Right hindlimb (tissue), 1 donor: ENCODE measurements at places on chromosomes 16 and 17.

DNA sequence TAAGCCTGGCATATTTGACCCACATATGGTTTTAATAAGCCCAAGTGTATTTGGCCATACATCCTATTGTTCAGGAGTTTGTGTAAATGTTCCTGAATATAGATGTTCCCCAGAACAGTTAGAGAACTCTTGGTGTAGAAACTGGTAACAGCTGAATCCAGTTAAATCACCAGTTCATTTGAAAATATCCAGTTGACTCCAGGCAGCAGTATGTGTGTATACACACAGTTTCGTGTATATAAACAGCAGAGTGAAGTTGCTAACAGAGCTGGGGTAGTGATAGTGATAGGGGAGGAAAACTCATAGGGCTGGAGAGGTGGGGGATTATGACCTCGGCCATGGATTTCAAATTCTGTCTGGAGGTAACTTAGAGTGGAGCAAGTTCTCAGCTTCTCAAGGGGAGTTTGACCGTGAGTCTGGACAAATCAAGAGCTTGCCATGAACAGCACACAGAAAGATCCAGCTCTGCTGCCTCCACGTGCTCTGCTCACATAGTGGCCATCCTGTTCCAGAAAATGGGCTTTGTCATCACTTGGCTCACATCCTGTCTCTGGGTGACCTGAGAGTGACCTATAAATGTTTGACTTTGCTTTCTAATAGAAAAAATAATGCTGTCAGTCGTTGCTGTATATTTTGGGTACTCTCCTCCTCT lies 30.6 kb upstream of the MMD start:
- DNase-seq = peak; percentile 31

DNA sequence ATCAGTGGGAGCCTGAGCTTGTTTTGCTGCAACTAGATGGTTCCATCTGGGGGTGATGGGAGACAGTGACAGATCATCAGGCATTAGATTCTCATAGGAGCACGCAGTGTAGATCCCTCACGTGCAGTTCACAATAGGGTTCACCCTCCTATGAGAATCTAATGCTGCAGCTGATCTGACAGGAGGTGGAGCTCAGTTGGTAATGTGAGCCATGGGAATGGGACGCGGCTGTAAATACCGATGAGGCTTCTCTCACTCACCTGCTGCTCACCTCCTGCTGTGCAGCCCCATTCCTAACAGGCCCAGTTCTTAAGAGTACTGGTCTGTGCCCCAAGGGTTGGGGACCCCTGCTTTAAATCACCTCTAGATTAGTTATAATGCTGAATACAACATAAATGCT lies 137.5 kb upstream of the PLEKHM1 start:
- no peak for DNase-seq

DNA sequence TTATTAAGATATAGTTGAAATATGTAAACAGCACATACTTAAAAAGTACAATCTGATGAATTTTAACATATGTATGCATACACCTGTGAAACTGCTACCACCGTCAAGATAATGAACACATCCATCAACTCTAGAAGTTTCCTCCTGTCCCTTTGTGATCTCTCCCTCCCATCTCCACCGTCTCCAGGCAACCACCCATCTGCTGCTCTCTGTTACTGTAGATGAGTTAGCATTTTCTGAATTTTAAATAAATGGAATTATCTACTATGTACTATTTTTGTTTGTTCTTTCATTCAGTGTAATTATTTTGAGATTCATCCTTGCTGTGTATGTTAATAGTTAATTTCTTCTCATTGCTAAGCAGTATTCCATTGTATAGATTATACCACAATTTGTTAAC lies 40.2 kb upstream of the SMPD3 start:
- no peak for DNase-seq

GRCh38 chr17:69326377-69327059 lies 415 bp downstream of the ABCA5 start:
- no peak for DNase-seq

DNA sequence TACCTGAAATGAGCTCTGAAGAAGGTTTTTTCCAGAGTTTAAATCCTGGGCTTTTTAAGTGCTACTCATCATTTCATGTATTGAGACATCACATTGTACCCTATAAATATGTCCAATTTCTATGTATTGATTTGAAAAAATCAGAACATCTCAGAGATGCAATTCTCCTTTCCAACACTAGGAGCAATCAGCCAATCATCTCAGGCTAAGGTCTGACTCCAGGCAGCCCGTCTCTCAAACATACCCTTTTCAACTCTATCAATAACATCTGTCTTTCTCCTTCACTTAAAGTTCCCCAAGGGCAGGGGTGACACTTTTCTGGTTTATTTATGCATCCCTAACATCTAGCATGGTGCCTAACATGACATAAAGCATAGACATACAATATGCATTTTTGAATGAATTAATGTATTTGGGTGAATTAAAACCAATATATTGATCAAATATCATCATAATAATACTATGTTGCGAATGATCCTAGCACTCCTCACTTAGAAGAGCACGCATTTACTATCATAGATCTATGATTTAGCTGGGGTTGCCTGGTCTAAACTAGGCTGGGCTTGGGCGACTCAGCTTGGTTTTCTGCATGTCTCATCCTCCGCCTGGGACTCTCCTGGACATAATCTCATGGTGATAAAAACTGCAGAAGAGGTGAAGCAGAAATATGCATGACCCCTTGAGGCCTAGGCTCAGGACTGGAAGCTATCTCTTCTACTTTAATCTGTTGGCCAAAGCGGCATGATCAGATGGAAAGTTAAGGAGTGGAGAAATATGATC lies 5.2 kb upstream of the CDH11 start:
- no peak for DNase-seq

GRCh38 chr16:67150833-67151396 lies at the start of gene B3GNT9:
B3GNT9 (minus strand) TSS chr16:67150998; CDS start chr16:67150485, 513 bp downstream.
- peak; percentile 92 for DNase-seq
